Kidney (tissue), 22 donors: ENCODE measurements at places on chromosomes 4 and X. TPM values are rescaled to one million over a fixed set of nuclear protein-coding genes. Genes with fewer than 3 reads are reported as not detected.

DNA sequence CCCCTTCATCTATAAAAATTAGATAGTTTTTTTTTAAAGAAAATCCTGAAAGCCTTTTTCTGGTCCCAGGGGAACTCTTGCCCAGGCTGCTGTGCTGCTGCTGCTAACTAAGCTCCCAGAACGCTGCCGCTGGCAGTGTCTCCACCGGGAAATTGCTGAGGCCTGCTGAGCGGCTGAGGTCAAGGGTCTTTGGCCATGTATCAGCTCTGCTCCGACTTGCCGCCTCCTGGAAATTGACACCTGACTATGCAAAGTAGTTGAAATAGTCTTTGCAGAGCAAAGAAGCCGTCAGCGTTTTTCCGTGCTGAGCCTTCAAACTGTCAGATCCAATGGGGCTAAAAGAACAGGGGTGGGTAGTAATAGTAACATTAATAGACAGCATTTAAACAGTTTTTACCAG, 839 bp downstream of the QDPR start:
- peak; percentile 74 for DNase-seq

DNA sequence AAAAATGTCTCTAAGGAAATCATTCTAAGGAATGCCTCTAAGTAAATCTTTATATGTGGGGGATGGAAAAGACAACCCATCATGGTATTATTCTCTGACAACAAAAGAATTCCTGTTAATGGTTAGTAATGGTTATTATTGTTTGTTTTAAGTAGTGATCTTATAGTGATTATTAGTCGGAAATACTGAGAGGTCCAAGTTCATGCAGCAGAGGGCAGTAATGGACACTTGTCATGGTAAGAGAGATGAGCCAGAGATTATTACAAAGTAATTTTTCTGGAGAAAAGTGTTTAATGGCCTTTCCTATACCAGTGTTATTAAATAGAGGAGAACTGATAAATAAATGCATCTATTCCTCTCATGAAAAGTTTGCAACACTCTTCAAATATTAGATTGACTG, 8.1 kb upstream of the DKK2 start:
- DNase-seq: no peak

- no peak for DNase-seq
These were observed 116.4 kb downstream of the PPA2 start for GRCh38 chr4:105357258-105357980.

The SHROOM2 gene
- 11.8 TPM for total RNA-seq

The MORF4L2 gene
- total RNA-seq: 250 TPM

The LEF1 gene
- 14.5 TPM for total RNA-seq

- peak; percentile 84 for DNase-seq
These were observed 56.6 kb downstream of the ZNF827 start for GRCh38 chr4:145881989-145882388.

- peak; percentile 27 for DNase-seq
These were observed 100.9 kb upstream of the AFAP1 start for GRCh38 chr4:8040607-8041006.

The ABLIM2 gene
- 23.3 TPM for total RNA-seq

DNA sequence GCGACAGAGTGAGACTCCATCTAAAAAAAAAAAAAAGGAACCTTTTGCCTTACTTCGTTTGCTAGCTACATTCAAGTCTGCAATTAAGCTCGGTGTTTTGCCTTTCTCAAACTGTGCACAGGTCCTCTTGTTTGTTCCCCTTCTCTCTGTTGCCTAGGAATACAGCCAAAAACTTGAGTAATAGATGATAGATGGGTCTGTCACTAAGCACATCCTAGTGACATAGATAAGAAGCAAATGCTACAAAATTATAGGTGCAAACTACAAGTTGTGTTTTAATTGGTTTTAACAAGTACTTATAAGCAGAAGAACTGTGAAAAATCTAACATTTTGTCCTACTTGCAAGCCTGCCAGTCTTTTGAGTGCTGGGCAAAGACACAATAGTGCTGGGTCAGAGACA, 95.2 kb downstream of the SNCA start:
- DNase-seq: no peak

- DNase-seq: no peak
These were observed 481.0 kb downstream of the SH2D1A start for GRCh38 chrX:124827258-124827845.

DNA sequence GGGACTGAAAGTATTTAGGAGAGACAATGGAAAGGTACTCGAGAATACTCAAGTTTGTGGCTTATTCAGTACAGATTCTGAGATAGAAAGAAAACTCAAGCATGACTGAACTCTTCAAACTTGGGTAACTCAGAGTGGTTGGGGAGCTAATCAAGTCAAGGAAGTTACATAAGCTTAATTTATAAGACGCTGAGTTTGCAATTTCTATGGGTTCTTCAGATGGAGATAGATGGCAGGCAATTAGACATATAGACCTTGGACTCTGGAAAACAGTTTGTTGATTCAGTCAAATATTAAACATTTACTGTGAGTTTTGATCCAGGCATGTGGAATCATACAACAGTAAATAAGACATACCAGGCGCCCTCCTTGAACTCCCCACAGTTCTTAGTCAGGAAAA, 1749.9 kb upstream of the TENM3 start:
- peak; percentile 2 for DNase-seq

- no peak for DNase-seq
These were observed 711 bp downstream of the ACE2 start for GRCh38 chrX:15600049-15600448.

The NFKB1 gene
- 56.9 TPM for total RNA-seq

The CT45A3 gene
- total RNA-seq: not detected

- no peak for DNase-seq
These were observed 445.2 kb upstream of the ZFP42 start for GRCh38 chr4:187550256-187550950.

DNA sequence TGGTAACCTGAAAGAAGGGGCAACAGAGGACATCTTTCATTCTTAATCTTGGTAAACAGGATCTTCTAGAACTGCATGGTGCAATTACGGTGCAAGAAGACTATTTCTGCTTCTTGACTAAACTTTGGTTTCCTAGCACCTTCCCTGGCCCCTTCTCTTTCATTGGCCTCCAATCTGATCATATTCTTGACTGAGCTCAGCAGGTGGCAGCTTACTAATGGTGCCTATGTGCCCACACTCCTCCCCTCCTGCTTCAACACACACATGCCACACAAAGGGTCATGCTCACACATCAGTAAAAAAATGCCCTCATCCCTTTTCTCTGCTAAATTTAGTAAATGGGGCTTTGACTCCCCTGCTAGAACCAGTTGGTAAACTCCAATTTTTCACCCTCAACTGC, 400.5 kb upstream of the MAOA start:
- DNase-seq: no peak

The NEUROG2 gene
- not detected for total RNA-seq

The SPATA18 gene
- total RNA-seq: 11.6 TPM

The RASL11B gene
- total RNA-seq: 4.3 TPM

DNA sequence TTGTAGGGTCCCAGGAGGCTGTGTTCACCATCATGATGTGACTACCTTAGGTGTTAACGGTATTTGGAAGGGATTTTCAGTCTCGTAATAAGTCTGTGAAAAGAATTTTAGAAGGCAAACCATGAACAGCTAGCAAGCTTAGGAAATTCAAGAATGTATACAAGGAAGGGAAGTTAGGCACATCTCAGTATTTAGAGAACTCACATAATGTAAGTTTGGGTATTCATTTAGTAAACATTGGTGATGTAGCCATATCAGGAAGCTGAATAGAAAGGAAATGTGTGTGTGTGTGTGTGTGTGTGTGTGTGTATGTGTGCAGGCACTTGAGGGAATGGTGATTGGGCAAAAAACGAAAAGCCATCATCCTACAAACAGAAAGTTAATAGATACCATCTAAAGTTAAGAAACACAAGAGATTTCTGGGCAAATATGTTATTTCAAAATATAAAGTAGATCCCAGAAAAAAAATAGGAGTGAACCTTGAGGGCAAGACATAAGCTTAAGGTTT, 34.7 kb upstream of the PRKX start:
- no peak for DNase-seq

DNA sequence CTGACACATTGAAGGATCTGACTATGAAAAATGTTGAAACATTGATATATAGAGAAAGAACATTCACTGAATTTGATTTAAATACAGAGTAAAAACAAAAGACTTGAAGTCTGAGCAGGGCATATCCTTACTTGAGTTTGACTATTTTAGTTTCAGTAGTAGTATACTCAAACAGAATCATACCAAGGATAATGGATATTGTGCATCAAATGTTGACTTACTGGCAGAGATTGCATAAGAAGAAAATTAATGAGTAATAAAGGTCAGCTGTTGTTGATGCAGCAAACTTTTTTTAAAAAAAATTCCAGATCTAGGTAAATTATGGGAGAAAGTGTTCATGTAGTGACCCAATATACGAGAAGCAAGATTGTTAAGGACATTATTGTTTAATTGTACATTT, 94.5 kb upstream of the APOOL start:
- no peak for DNase-seq

The CPZ gene
- total RNA-seq: 2.6 TPM

The H2BW2 gene
- not detected for total RNA-seq

The CPE gene
- 87.7 TPM for total RNA-seq

DNA sequence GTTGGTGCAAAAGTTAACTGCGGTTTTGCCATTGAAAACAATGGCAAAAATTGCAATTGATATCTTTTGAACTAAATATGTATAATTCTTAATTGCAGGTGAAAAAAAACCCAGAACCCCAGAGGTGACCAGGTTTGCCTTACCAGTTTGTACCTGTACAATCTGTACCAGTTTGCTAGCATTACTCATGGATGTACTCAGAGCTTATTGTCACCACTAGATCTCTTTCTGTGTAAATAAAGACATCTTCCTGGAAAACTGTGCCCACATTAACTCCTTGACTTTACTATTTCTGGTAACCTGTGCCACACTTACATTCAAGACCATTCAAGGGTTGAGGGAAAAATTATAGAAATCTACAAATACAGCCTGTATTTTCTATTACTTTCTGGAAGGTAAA, 139.7 kb downstream of the ELOVL6 start:
- DNase-seq: no peak

The RASGEF1B gene
- total RNA-seq: 15.0 TPM

- no peak for DNase-seq
These were observed 633.3 kb downstream of the FAT4 start for GRCh38 chr4:125948021-125948420.

- DNase-seq: no peak
These were observed 787 bp upstream of the TET2 start for GRCh38 chr4:105145903-105146275.

DNA sequence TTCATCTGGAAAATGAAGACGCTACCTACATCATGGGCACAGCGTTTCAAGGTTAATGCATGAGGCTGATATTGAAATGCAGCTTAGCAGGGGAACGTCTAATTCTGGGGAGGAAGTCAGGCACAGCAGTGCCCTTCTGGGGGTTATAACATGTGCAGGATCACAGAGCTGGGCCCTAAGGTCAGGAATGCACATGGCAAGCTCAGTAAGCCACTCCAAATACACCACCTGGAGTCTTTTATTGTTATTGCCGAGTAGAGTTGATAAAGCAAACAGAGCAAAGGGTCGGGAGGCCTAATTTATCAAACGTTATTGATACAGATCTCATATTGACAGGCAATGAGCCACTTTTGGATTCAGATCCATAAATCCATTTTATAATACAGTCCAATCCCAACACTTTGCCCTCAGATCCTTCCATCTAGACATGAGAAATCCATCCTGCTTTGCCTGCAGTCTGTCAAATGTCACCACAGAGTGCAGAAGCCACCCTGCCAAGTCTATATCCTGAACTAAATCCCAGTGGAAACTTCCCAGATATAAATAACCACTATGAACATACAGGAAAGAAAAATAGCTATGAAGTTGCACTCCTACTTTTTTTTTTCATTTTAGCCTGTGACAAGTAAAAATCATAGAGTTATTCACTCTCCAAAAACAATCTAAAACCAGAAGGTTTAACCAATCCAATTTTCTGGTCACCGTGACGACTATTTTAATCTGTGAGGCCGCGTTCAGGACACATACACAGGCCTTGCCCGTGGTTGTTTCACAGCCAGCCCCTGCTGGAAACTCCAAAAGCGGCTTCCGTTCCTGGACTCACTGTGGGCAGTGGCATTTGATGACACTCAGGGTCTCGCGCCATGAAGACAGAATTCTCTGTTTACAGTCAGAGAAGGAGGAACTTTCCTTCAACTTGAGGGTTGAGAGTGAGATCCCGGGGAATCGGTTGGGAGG, 335.4 kb downstream of the DHX15 start:
- no peak for DNase-seq

- no peak for DNase-seq
These were observed 38.2 kb downstream of the ETDC start for GRCh38 chrX:135347381-135348016.

DNA sequence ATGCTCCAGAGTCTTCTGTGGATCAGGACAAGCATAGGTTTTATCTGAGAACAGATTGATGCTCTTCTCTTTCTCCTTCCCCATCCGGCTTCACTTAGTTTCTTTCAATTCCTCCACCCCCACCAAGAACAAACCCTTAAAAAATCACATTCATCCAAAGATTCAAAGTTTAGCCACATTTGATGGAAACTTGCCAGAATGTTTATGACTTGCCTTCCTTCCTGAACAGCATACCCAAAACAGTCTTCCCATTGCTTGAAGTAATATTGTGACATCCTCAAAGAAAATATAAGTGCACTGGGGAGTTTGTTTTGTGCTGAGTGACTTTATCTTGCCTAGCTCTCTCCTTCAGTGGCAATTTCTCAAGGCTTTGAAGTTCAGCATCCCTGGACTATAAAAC, 83.0 kb downstream of the MAGEB17 start:
- no peak for DNase-seq

GRCh38 chr4:127788517-127788916, 6.4 kb downstream of the HSPA4L start:
- DNase-seq: no peak

- no peak for DNase-seq
These were observed 84.5 kb downstream of the ACOX3 start for GRCh38 chr4:8355864-8356565.

GRCh38 chr4:183544109-183544508, 39.3 kb downstream of the ING2 start:
- no peak for DNase-seq

The MTMR8 gene
- total RNA-seq: 2.7 TPM

DNA sequence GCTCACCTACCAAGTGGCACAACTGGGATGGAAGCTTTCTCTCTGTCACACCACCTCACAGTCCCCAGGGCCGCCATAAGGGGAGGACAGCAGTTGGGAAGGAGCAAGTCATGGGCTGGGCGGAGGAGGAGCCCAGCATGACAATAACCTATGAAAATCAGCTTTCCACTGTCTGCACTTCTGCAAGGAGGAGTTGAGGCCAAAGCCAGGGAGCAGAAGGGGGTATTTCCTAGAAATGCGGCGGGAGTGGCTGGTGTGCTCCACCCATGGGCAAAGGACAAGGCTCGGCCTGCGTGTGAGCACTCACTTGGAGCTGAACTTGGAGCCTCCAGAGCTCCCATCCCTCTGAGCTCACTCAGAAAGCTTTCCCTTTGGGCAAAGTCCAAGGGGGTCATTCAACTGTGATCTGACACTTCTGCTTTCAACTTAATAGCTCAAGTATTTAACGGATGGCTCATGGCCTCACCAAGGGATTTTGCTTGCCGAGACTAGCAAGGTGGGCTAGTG, 18.5 kb downstream of the APLN start:
- DNase-seq: no peak

The MAGEA12 gene
- not detected for total RNA-seq

GRCh38 chr4:106373026-106373425, 4.4 kb upstream of the GIMD1 start:
- no peak for DNase-seq
